SJCRH30 (cell line): ENCODE measurements at places on chromosomes 5 and 9. TPM values are rescaled to one million over a fixed set of nuclear protein-coding genes. Genes with fewer than 3 reads are reported as not detected.

- H3K4me3 ChIP-seq: no peak overlapping the region
- no peaks in the 10 kb centered on the region for H3K27me3 ChIP-seq
- no peak overlapping the region for H3K27ac ChIP-seq
Observed at GRCh38 chr5:27906481-27906880, 868.1 kb upstream of the CDH9 start.

GRCh38 chr5:117954331-117954730 is 1034.0 kb downstream of the DTWD2 start:
- H3K27me3 ChIP-seq: no peaks in the 10 kb centered on the region; the same call in 1 of the 2 replicates
- no peak overlapping the region for H3K27ac ChIP-seq
- no peak overlapping the region for H3K4me3 ChIP-seq
- no peaks in the 10 kb centered on the region for H3K4me1 ChIP-seq
- DNase-seq: no peak
- H3K36me3 ChIP-seq: no peaks in the 10 kb centered on the region

- H3K4me3 ChIP-seq: no peak overlapping the region
- H3K27me3 ChIP-seq: no peaks in the 10 kb centered on the region
- no peak overlapping the region for H3K27ac ChIP-seq
- no peaks in the 10 kb centered on the region for H3K36me3 ChIP-seq
- peaks cover 5% of the 10 kb centered on the region for H3K4me1 ChIP-seq
- DNase-seq: no peak
Observed at GRCh38 chr9:5264219-5264595, 33.0 kb downstream of the INSL4 start.

- peaks cover 36% of the 10 kb centered on the region for H3K4me1 ChIP-seq
- no peaks in the 10 kb centered on the region for H3K27me3 ChIP-seq
- no peaks in the 10 kb centered on the region for H3K36me3 ChIP-seq
- no peak overlapping the region for H3K4me3 ChIP-seq
- H3K27ac ChIP-seq: peak overlapping the region; percentile 75
Observed at GRCh38 chr9:86557063-86557766, 203.0 kb upstream of the TUT7 start.

DNA sequence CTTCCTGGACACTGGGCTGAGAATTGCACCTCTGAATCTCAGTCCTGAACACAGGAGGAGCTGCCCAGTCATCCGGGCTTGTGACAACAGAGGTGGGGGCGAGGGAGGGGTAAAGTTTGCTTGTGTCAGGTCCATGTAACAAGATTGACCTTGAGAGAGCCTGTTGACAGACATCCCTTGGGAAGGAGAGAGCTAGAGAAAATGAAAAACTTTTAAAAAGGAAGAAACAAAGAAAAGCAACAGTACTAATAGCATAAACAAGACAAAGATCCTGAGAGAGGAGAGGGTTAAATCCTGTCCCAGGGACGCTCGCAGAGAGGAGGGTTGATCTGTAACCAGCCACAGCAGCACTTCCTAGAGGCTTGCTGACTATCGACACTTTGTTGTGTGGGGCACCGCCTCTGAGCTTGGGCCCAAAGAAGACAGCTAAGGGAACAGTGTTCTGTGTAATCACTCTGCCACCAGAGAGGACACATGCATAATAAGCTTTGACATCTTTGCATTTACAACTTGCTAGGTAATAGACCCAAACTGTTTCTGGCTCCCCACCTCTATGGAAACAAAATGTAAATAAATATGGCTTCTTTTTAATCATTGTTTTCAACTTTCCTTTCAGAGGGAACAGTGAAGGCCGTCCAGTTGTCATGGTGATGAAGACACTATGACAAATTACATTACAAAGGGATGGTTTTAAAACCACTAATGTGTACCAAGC is 363.7 kb downstream of the CSNK1G3 start:
- peak; percentile 66 for DNase-seq
- peak overlapping the region; percentile 87 for H3K27ac ChIP-seq
- H3K4me1 ChIP-seq: peaks cover 8% of the 10 kb centered on the region; the same call in 1 of the 2 replicates
- no peaks in the 10 kb centered on the region for H3K27me3 ChIP-seq
- peak overlapping the region; percentile 48 for H3K4me3 ChIP-seq

- no peaks in the 10 kb centered on the region for H3K27me3 ChIP-seq
- 0 out of 2 replicates have a peak, but pooled peaks cover 2% of the 10 kb centered on the region for H3K4me1 ChIP-seq
Observed at GRCh38 chr9:100354121-100354800, 1.5 kb upstream of the TEX10 start.

GRCh38 chr5:125137535-125137934 is 391.1 kb upstream of the ZNF608 start:
- no peaks in the 10 kb centered on the region for H3K27me3 ChIP-seq
- H3K4me3 ChIP-seq: no peak overlapping the region
- H3K27ac ChIP-seq: no peak overlapping the region; the same call in 1 of the 2 replicates

DNA sequence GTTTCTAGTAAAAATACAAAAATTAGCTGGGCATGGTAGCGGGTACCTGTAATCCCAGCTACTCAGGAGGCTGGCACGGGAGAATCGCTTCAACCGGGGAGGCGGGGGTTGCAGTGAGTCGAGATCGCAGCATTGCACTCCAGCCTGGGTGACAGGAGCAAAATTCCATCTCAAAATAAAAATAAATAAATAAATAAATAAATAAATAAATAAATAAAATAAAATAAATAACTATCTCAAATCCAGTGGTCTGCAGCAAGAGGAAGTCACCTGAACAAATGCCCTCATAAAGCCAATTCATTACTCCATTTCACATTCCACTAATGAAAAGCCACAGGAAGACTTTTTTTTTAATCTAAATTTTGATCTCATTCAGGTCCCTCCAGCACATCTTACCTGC is 114.2 kb downstream of the EFNA5 start:
- peaks cover 58% of the 10 kb centered on the region for H3K4me1 ChIP-seq
- H3K27ac ChIP-seq: peak overlapping the region; percentile 54
- no peaks in the 10 kb centered on the region for H3K27me3 ChIP-seq
- H3K4me3 ChIP-seq: no peak overlapping the region

DNA sequence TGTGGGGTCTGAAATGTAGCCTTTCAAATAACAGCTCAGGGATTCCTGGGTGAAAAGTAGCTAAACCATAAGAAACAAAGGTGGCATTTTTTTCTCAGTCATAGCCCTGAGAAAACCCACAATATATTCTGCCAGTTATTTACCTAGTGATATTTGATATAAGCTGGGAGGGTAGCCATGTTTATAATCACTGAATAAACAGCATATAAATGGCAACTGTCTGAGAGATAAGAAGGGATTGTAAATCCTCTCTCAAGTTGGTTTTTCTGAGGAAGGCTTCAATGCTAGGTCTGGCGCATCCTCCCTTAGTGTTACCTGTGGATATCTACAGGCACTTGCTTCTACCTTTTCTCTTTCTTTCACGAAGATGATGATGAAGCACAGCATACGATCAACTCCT is 1080.5 kb upstream of the DMAC1 start:
- H3K27ac ChIP-seq: no peak overlapping the region
- no peaks in the 10 kb centered on the region for H3K27me3 ChIP-seq
- DNase-seq: no peak
- H3K4me1 ChIP-seq: no peaks in the 10 kb centered on the region
- H3K36me3 ChIP-seq: no peaks in the 10 kb centered on the region

- H3K4me1 ChIP-seq: no peaks in the 10 kb centered on the region
- no peak overlapping the region for H3K4me3 ChIP-seq
- no peak for DNase-seq
- no peak overlapping the region for H3K27ac ChIP-seq
- H3K27me3 ChIP-seq: no peaks in the 10 kb centered on the region
- no peaks in the 10 kb centered on the region for H3K36me3 ChIP-seq
Observed at GRCh38 chr9:28888806-28889205, 1315.5 kb upstream of the C9orf72 start.

- no peak overlapping the region for H3K27ac ChIP-seq
- no peak for DNase-seq
- H3K36me3 ChIP-seq: no peaks in the 10 kb centered on the region
- H3K4me3 ChIP-seq: no peak overlapping the region
- no peaks in the 10 kb centered on the region for H3K4me1 ChIP-seq
Observed at GRCh38 chr5:28174691-28175090, 1136.3 kb upstream of the CDH9 start.

- H3K4me3 ChIP-seq: no peak overlapping the region
- H3K27me3 ChIP-seq: 0 out of 2 replicates have a peak, but pooled peaks cover 2% of the 10 kb centered on the region
- H3K27ac ChIP-seq: no peak overlapping the region
Observed at GRCh38 chr5:149702934-149703646, 27.0 kb upstream of the PPARGC1B start.

GRCh38 chr9:109468927-109469326 is 29.2 kb downstream of the PTPN3 start:
- H3K4me3 ChIP-seq: no peak overlapping the region
- no peaks in the 10 kb centered on the region for H3K27me3 ChIP-seq
- DNase-seq: no peak
- peaks cover 8% of the 10 kb centered on the region; the same call in 1 of the 2 replicates for H3K4me1 ChIP-seq

- H3K27me3 ChIP-seq: no peaks in the 10 kb centered on the region
- no peak for DNase-seq
- no peaks in the 10 kb centered on the region for H3K36me3 ChIP-seq
- H3K4me1 ChIP-seq: peaks cover 12% of the 10 kb centered on the region
- no peak overlapping the region for H3K27ac ChIP-seq
Observed at GRCh38 chr5:173334808-173335207, 6.6 kb upstream of the STC2 start.

DNA sequence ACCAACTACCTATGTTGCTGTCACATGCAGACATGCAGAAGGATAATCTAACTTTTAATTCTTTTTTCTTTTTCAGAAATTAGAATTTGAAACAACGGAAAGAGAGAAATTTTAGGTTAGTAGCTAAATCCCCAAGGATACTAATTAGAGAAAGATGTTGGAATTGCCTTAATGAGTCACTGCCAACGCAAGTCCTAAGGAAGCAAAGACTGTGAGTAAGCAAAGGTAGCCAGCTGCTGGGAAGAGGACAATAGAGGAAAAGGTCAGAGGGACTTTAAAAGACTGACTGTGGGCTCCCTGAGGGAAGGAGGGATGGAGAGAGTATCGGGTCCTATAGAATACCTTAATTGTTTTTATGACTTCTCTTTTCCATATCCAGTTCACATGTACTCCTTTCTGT is 461.9 kb upstream of the PAPPA start:
- H3K36me3 ChIP-seq: no peaks in the 10 kb centered on the region
- no peak for DNase-seq
- H3K4me1 ChIP-seq: peaks cover 3% of the 10 kb centered on the region; the same call in 1 of the 2 replicates
- no peak overlapping the region for H3K27ac ChIP-seq
- H3K4me3 ChIP-seq: no peak overlapping the region
- no peaks in the 10 kb centered on the region for H3K27me3 ChIP-seq

Gene XPA
- total RNA-seq: 12.8 and 13.1 TPM in 2 replicates

Gene GHR
- total RNA-seq: 31.2 and 34.0 TPM in 2 replicates

Gene PTGDS
- total RNA-seq: not detected in 2 replicates

Gene CENPK
- 85.1 and 118 TPM in 2 replicates for total RNA-seq

Gene PCDHA4
- total RNA-seq: not detected in 2 replicates

Gene PRDM12
- 28.5 and 31.8 TPM in 2 replicates for total RNA-seq
